ENCODE measurements at places on chromosomes 1 and 21.

DNA sequence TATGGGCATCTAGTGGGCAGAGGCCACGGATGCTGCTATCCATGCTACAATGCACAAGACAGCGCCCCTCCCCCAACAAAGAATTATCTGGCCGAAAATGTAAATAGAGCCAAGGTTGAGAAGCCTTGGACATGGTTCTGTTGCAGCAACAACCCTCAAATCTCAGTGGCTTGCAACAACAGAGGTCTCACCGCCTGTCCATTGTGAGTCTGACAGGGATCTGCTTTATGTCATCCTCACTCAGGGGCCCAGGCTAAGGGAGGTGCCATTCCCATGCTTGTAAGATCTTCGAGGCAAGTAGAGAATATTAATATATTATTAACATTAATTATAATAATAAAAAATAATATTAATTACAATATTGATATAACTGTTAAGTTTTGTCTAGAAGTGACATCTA, 9.5 kb upstream of the PITHD1 start:
- DNase-seq, result no peak

- no peak for DNase-seq
Measured at GRCh38 chr21:45299864-45300785, 12.4 kb upstream of the POFUT2 start.

DNA sequence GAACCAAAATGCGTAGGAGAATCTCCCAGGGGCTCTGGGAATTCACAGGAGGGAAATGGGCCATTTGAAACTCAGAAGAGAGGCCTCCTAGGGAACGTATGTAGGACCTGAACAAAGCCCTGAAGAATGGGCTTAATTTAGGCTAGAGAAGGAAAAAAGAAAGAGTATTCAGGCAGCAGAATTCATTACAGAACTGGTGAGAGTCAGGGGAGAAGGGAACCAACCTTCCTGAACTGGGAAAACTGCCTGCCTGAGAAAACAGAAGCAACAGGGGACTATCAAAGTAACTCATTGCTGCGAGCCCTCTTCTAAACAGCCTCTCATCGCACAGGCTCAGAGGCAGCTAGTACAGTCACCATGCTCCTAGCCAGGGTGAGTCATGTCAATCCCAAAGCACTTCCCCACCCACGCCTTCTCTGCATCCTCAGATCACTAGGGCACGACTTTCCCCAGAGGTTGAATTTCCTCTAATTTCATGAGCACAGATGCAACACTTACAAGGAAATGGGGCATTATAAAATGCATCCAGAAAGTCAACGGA, 98.1 kb downstream of the ADSS2 start:
- DNase-seq, result no peak

DNA sequence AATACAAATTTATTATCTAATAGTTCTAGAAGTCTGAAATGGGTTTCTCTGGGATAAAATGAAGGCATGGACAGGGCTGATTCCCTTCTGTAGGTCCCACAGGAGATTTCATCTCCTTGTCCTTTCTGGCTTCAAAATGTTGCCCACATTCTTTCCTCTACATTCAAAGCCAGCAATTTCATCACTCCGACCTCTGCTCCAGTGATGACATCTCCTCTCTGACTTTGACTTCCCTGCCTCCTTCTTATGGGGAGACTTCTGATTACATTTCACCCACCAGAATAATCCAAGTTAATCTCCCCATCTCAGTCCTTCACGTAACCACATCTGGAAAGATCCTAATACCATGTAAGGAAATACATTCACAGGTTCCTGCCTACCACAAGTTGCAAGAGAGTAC, 358.0 kb upstream of the C1orf87 start:
- DNase-seq, result no peak

DNA sequence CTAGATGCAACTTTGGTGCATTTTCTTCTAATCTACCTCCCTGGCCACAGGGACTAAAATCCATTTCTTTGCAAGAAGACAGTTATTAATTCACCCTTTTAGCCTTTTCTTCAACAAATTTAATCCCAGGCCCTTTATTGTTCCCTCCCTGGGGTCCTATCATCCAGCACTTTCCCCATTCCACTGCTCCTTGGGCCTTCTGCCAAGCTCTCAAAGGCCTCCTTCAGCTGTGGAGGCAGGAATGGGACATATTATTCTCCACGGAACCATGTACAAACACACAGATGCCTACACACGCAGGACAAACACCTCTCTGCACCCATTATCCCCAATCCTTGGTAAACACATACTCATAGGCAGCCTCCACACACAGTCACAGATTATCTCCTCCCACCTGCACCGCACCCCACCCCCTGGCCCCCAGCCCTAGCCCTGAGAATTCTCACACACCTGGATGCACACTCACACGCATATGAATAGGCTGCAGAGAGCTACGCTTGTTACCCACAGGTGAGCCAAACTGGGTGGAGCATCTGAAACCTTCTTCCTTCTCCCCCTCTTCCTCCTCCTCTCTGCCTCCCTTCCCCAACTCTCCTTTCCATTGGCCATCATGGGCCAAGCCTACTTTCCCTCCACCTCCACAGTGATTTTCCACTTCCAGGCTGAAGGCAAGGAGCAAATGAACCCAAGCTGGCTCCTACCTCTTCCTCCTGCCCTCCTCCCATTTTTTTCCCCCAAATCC, 11.7 kb downstream of the TAGLN2 start:
- no peak for DNase-seq

DNA sequence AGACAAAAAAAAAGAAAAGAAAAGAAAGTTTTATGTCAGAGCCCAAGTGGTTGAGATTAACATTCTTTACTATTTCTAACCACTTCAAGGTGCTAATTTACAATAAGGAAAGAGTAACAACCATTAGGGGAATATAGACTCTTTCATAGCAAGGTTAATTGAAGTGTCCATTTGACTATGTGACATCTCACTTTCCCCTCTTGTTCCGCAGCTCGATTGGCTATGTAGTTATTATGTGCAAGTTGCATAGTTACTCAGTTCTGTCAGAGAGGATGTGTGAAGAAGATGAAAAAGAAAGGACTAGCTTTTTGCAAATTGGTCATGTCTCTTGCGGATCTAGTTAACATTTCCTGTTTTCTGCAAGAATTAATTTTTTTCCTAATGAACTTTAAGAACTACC, 273.7 kb downstream of the RGS7 start:
- DNase-seq, result no peak

- peak; percentile 88 for DNase-seq
Measured at GRCh38 chr1:37486680-37487618, 12.6 kb downstream of the ZC3H12A start.

DNA sequence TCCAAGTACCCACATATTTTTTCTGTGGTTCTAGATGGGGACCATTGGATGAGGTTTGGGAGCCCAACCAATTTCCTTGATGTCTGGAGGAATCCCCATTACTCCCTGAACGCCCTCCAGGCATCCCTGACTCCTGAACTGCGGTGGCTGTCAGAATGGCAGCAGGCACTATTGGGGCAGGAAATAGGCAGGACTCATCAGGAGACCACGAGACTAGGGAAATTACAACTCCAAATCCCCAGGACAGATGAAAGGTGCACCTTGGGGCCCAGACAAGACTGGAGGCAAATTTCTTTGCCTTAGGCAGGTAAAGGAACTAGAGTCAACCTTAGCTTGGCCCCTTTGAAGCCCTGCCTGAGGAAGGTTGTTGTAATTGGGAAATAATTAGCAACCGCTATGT, 1.1 kb downstream of the CGN start:
- no peak for DNase-seq

DNA sequence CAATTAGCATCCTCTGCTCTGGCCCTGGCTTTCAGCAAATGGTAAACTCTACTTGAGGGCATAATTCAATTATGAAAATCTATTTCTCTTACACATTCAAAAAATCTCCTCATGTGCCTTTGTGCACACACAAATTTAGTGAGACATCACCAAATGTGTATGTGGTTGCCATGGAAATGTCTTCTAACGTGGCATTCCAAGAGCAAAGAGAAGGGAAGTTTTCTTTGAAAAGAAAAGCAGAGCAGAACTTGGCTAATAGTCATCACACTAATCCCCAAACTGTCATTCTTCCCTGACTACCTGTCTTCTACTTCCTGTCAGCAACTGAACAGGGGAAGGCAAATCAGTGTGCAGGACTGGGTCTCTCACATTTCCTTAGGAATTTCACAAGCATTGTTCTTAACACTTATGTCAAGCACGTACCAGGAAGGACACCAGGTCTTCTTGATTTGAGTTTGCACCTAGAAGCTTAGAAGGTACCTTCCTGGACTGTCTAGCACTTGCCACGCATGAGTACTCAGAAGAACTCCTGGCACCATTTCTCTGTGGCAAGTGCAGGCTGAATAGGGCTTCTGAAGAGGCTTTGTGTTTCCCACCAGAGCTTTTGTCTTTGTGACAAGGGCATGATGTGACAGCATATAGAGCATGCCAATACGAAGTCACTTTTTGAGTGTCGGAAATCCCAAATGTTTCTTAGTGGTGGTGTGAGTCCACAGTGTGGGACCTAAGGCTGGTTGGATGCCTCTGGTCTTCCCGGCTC, 32.3 kb downstream of the MAN1C1 start:
- no peak for DNase-seq

- no peak for DNase-seq
Measured at GRCh38 chr21:44356636-44357035, 3.2 kb downstream of the TRPM2 start.

DNA sequence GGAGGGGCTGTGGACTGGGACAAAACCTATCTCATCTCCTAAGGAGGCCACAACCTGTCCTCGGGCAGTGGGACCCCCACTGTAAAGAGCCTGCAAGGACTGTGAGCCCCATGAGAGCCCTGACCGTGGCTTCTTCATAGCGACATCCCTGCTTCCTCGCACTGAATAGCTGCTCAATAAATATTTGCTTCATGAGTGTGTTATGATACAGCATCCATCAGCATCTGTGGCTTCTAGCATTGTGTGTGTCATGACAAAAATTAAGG, 40.5 kb upstream of the CSF3R start:
- no peak for DNase-seq

DNA sequence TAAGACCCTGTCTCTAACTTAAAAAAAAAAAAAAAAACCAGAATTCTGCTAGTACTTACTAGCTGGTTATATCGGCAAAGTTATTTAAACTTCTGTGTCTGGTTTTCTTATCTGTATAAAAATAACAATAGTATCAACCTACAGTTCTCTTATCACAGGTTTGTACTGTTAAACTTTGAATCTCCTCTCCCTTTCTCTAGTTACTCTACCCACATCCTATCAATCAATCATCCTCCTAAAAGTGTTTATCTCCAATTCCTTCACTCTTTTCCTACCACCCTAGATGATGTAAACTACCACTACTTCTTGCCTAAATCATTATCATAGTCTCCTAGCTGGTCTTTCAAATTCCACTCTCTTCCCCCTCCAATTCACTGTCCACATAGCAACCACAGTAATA, 27.6 kb downstream of the USP33 start:
- DNase-seq, result no peak

DNA sequence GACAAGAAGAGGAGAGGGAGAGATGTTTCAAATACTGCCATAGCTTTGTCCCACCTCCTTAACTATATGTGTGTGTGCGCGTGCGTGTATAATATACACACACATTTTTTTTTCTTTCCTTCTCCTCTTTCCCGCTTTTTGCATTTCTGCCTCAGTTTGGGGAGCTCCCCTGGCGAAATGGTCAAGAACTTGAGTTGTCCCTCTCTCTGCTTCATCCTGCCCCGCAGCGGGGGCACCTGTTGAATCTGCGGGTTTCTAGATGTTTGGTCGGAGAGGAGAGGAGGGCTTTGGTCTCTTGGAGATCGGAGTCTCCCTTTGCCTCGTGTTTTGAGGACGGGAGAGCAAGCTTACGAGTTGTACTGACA, 504 bp downstream of the SCCPDH start:
- DNase-seq, result no peak

- DNase-seq, result no peak
Measured at GRCh38 chr1:240515505-240515904, 96.5 kb downstream of the GREM2 start.
